Muscle of back (tissue), 13 donors: ENCODE measurements at places on chromosomes 2 and 18.

- no peak for DNase-seq
These were observed 154.7 kb downstream of the EML6 start for GRCh38 chr2:54878182-54878581.

DNA sequence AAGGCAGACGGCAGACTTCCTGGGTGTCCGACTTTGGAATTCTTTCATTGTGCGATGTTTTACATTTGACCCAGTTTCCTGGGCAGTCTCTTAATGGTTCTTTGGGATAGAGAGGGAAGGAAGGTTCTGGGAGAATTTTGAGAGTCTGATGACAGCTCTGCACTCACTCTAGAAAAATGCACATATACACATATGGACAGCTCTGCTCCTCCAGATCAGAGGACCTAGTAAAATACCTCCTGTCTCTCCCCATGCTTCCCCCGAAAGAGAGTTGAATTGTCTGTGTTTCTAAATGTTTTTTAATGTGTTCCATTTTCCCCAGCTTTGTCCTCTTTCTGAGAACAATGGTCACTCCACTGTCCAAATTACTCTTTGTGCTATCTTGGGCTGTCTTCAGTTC lies 102.0 kb upstream of the CXCR4 start:
- DNase-seq, result no peak

DNA sequence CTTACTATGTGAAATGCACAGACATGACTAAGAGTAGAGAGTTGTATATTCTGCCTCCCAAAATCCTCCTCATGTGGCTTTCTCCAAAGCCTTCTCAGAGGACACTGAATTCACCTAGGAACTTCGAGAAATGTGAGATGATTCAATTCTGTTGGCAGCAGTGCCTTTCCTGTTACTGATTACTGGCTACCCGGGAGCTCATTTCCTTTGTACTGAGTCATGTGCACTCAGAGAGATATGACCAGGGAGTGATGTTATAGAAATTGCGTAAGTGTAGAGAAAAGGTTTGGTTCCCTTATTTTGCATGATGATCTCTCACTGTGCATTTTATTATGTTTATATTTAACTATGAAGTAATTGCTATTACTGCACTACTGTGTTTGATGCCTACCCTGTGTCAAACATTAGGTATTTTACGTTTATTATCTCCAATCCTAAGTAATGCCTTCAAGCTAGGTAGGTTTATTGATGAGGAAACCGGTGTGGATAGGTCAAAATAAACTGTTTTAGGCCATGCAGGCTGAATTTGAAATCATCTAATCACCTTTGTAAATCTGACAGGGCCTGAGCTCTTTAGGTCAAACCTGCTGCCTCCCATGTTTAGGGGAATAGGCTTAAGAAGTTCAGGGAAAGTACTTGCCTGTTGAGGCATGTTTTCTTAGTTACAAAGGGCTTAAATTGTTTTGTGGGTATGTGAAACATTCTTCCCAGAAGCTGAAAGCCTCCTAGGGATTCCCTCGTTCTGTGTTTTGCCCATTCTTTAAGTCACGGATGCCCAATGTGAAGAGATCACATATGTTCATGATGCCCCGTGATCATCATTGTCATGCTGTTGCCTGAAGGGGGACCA lies 86.8 kb downstream of the FMNL2 start:
- no peak for DNase-seq

DNA sequence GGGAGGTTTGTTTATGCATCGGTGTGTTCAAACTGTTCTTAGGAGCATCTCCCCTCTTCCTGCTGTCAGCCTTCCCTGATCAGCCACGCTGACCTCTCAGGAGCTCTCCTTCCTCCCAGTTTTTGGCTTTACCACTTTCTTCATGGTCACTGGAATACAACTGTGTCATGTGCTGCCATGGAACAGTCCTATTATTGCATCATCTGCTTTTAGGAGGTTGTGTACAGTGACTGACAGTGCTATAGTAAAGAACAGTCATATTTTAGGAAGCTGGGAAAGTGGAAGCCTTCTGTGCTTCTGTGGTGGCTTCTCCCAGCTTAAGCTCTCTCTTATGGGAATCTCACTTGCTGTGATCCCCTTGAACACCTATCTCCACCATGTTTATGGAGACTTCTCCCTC lies 165.5 kb downstream of the TPGS2 start:
- DNase-seq, result no peak

DNA sequence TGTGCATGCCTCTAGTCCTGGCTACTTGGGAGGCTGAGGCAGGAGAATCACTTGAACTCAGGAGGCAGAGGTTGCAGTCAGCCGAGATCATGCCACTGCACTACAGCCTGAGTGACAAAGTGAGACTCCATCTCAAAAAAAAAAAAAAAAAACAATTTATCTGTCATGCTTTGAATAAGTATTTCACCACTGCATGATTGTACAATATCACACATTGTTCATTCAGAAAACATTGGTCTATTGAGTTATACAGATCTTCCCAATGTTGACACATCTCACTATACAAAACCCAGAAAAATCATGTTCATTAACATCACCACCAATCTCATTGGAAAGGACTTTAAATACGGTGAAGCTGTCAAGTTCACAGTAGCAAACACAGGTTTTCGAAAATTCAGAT lies 46.8 kb upstream of the PPM1B start:
- no peak for DNase-seq

GRCh38 chr18:62445386-62445917 lies 77.4 kb upstream of the ZCCHC2 start:
- DNase-seq, result no peak

DNA sequence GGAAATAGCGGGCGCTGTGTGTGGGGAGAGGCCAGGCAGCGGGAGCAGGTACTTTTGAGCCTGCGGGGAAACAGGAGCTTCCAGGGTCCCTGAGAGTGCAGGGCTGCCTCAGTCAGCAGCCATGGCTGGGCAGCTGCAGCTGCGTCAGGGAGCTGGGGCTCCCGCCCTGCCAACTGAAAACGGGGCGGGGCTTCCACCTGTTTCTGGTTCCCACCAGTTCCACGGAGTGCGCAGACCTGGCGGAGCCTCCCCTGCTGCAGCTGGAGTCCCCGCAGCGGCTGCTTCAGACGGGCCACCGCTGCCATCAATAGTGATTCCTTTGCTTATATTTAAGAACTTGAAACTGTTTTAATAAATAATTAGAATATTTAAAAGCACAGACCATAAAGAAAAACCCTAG lies 30.6 kb upstream of the RPRM start:
- DNase-seq, result no peak

DNA sequence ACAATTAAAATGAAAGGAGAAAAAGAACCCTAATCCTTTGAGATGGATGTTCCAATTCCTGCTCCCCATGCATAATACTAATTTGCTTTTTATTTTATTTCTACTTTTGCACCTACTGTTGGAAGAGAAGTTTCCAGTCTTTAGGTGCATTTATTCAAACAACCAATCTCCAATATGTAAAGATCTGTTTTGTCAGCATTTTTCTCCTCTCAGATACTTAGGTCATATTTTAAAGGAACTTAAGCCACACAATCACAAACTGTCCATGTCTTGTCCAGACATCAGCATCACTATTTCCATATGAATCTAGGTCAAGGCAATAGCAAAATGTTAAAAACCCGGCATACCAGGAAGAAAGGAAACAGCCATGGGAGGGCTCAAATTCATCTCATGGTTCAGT lies 1023.2 kb downstream of the BCL11A start:
- DNase-seq, result no peak

DNA sequence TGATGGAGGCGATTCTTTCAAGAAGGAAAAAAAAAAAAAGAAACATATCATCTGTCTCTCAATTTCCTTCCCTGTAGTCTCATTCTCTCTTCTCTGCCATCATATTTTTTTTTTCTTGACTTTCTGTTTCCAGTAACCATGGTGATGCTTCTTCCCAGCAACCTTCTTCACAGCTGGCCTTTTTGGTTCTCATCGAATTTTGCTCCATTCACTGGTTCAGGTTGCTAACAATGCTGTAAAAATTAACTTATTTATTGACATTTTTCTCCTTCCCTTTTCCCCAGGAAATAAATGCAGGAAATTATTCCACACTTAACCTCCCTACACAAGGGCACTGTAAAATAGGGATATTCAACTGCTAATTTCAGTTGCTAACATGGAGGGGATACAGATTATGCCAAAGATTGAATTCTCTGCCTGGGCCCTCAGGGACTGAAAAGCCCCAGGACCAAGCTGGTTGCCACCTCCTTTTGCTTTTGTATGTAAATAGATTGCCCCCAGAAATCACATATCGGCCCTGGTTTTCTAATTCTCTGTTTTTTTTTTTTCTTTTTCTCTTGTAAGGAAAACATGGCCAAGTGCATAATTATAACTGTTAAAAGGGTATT lies 154.7 kb downstream of the MAP2 start:
- DNase-seq, result peak; percentile 16

GRCh38 chr18:48133671-48134251 lies 203.3 kb upstream of the SMAD2 start:
- DNase-seq, result peak; percentile 54

DNA sequence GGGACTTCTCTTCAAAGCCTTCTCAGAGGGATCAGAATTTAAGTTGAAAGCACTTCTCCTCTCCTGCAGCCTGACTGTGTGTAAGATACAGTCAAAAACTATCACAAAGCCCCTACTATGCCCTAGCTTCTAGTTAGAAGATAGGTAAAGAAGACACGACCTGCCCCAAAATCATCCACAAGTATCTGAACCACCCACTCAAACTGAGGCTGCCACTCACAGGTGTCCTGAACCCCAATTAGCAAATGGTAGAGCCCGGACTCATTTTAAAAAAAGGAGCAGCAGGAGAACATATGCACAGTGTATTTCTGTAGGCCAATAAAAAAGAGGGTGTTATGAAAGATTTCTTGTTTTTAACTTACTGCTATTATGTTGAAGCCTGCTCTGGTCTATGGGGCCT lies 74.4 kb downstream of the ANKRD44 start:
- no peak for DNase-seq

DNA sequence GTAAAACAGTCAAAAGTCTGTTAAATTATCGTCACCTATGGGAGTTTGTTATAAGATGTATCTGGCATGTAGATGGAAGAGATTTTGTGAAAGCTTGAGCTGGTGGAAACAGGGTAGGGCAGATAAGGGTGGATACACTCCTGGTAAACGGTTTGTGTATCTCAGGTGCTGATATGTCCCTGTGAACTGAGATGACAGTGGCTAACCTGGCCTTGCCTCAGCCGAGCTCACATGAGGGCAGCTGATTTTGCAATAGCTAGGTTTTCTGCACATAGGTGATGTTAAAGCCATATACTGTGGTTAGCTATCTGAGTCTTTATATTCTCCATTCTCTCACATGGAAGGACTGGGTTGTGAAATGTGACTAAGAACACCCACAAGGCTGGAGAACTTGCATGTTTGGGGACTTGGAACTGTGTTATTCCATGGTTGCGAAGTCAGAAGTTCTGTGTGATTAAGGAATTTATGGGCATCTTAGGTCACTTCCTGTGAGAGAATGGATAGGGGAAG lies 205.1 kb downstream of the TPGS2 start:
- DNase-seq, result no peak

DNA sequence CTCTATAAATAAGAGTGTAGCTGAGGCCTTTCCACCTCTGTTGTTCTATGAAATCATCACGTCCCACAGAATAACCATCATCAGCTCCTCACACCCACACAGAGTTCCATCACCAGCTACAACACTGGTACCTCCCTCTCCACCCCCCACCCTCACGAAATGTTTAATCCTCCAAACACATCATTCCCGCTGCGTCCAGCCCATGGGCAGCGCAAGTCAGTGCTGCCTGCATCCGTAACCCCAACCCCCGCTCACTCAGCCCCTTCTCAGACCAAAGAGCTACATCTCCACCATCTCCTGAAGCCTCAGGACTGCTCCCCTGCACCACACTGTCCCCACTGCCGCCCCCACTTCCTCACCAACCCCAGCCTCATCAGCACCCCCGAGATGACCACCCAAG lies 19.4 kb downstream of the DNMT3A start:
- DNase-seq, result no peak

- peak; percentile 58 for DNase-seq
These were observed 424 bp upstream of the ANKRD44 start for GRCh38 chr2:197310987-197311420.

DNA sequence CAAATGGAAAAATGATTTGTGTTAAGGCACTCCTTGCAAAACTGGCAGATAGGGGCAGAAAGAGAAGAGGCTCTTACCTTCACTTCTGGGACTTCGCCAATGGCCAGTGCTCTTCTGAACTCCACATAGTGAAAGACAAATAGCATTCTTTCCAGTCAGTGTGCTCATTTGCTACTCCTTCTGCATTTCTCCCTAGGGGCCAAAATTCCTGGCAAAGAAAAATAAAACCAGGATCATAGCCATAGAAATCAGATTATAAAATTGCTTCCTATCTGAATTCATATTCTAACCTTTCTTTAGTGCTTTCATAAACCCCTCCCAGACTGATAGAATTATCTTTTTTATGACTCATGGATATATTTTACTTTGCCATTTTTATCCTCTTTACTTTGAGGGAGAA lies 56.9 kb upstream of the PELI1 start:
- peak; percentile 89 for DNase-seq

- no peak for DNase-seq
These were observed 33.6 kb upstream of the KCNG2 start for GRCh38 chr18:79764131-79764530.

- no peak for DNase-seq
These were observed 135.2 kb upstream of the RNF152 start for GRCh38 chr18:62027914-62028520.

DNA sequence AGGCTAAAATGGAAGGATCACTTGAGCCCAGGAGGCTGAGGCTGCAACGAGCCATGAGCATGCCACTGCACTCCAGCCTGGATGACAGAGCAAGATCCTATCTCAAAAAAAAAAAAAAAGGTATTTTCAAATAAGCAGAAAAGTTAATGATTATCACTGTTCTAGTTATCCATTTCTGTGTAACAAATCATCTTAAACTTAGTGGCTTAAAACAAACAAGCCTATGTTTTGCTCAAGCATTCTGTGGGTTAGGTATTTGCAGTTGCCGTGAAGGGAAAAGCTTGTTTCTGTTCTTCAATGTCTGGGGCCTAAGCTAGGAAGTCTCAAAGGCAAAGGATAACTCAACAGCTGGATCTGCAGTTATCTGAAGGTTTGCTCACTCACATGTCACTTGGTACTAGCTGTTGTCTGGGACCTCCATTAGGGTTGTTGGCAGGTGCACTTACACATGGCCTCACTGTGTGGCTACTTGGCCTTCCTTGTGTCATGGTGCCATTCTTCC lies 14.1 kb downstream of the MFF start:
- DNase-seq, result no peak

GRCh38 chr18:21823848-21824247 lies 83.3 kb downstream of the MIB1 start:
- no peak for DNase-seq

- no peak for DNase-seq
These were observed 74.9 kb upstream of the OTOF start for GRCh38 chr2:26552641-26553374.

GRCh38 chr2:129777762-129778583 lies 201.5 kb upstream of the RAB6C start:
- DNase-seq, result peak; percentile 20

- DNase-seq, result no peak
These were observed 54.9 kb downstream of the ACTR2 start for GRCh38 chr2:65282477-65283053.

DNA sequence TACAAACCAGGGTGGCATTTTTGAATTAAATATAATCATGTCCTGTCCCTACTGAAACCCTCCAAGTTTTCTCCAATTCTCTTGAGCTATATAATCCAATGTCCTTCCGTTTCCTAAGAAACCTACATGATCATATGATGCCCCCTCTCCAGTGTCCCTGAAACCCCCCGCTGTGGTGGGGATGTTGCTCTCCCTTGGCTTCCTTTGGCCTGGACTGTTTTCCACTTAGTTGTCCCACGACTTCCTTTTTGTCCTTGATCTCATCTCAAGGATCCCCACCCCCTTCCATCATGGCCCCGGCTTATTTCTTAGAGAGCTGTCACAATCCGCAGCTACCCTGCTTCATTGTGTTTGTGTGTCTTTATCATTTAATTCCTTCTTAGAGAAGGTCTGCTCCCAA lies 43.8 kb downstream of the TMEM18 start:
- DNase-seq, result no peak
